ENCODE measurements at places on chromosomes 13 and 19. TPM values are rescaled to one million over a fixed set of nuclear protein-coding genes. Genes with fewer than 3 reads are reported as not detected.

Gene CD22
- total RNA-seq = 0.56 TPM

Gene A1BG
- 18.9 TPM for total RNA-seq

Gene ZNF790
- total RNA-seq = 8.7 TPM

Gene ATP8B3
- total RNA-seq = 0.52 TPM

Gene SSBP4
- 37.4 TPM for total RNA-seq

Gene ZNF177
- total RNA-seq = 1.8 TPM

Gene TLE2
- 66.7 TPM for total RNA-seq

Gene ZNF440
- 5.4 TPM for total RNA-seq

Gene ZNF304
- 12.9 TPM for total RNA-seq

Gene PGLYRP1
- total RNA-seq = not detected

DNA sequence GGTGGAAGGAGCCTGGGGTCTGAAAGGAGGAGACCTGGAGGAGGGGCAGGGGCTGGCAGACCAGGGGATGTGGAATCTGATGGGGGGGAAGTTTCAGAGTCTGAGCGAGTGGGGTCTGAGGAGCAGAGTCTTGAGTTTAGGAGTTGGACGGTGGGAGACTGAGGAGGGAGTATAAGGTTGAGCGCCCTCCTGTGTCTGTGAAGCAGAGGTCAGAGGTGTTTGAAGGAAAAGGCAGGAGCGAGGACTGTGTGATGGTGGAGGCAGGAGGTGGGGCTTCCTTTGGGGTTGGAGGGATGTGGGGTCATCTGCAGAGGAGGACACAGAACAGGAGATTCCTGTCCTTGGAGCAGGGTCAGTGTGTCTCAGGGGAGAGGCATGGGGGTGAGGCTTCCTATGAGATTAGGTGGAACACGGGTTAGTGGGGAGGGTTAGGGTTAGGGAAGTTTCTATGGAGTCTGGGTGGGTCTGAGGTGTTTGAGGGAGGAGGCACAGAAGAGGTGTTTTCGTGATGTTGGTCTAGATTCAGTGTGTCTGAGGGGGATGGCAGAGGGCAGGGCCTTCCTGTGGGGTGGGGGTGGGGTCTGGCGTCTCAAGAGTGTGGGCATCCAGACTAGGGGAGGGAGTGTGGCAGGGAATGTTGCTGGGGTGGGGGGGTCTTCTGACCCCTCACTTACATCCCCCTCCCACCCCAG, 8.3 kb downstream of the RYR1 start:
- DNase-seq = no peak

DNA sequence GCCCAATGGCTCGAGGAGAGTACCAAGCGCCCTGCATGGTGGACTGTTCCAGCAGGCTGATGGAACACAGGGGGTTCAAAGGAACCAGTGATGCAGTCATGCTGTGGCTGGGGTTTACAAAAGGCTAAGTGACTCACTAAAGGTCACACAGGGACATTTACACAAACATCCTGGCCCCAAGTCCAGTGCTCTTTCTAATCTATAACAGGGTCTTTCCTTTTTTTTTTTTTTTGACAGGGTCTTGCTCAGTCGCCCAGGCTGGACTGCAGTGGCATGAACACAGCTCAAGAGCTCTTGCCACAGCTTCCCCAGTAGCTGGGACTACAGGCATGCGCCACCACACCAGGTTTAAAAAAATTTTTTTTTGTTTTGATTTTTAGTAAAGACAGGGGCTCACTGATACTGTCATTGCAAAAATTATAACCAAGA, 2.8 kb upstream of the SLC25A15 start:
- DNase-seq = no peak

DNA sequence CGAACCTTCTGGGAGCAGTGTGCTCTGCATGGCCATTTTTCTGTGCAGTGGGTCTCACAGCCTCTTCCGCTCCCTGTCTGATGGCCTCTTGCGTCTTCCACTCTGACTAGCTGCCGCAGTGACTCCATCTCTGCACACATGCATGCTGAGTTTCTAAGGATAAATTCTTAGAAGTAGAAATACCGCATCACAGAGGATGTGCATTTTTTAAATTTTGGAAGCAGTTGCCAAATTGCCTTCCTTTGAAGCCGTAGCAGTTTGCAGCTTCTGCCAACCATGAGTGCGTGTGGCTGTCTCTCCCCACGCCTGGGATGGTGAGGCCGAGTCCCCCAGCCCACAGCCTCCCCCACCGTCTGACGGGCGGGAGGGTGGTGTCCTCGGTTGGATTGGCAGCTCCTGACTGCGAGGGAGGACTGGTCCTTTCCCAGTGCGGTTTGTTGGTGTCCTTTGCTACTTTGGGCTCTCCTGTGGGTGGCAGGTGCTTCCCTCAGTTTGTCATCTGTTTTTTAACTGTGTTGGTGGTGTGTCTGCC, 9.8 kb downstream of the FZR1 start:
- DNase-seq = no peak

GRCh38 chr19:3096267-3096901, 2.2 kb downstream of the GNA11 start:
- no peak for DNase-seq

DNA sequence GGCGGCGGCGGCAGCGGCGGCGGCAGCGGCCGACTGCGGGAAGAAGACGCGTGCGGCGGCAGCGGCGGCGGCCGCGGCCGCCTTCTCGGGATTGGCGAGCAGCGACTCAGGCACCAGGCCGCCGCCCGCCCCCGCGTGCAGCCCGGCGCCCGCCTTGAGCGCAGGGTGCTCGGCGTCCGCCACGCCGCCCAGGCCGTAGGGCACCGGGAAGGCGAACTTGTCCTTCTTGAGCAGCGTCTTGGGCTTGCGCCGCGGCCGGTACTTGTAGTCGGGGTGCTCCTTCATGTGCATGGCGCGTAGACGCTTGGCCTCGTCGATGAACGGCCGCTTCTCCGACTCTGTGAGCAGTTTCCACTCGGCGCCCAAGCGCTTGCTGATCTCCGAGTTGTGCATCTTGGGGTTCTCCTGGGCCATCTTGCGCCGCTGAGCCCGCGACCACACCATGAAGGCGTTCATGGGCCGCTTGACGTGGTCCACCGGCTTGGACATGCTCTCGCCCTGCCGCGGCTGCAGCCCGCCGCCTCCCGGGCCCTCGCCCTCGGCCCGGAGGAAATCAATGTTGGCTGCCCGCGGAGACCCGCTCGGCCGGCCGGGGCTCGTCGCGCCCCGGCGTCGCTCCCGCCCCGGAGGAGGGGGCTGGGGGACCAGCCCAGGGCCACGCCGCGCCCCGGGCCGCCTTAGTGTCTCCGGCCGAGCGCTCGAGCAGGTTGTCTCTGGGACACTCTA, 621 bp downstream of the SOX21 start:
- DNase-seq = no peak

GRCh38 chr13:110538632-110539031, 22.9 kb downstream of the RAB20 start:
- peak; percentile 75 for DNase-seq

- DNase-seq = no peak
These were observed 270.6 kb downstream of the GPC5 start for GRCh38 chr13:91668866-91669495.

- no peak for DNase-seq
These were observed 539 bp downstream of the ZNF554 start for GRCh38 chr19:2820112-2820702.

DNA sequence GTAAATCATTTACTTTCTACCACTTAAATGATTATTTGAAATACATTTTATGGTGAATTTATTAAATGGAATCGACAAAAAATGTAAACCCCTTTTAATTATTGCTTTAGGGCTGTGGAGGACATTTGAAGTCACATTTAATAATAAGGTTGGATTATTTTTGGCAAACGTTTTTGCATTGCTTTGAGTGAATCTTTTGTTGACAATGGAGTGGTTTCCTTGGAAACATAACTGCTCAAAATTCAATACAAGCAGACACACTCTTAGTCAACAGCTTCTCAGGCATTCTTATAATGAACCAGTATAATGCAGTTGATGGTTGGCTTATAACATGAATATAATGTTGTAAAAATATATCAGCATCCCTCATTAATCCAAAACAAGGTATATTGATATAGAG, 104.7 kb downstream of the DCLK1 start:
- no peak for DNase-seq

DNA sequence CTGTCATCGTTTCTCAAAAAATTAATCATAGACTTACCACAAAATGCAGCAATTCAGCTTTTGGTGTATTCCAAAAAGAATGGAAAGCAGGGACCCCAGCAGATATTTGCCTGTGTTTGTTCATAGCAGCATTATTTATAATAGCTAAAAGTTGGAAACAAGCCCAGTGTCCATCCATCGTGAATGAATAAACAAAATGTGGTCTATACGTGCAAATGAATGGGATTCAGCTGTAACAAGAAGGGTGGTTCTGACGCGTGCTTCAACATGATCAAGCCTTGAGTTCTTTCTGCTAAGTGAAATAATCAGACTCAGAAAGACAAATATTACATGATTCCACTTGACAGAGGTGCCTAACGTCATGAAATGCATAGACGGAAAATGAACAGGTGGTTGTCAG, 36.4 kb downstream of the PSG11 start:
- no peak for DNase-seq

GRCh38 chr13:74438901-74439300, 304.7 kb upstream of the KLF12 start:
- no peak for DNase-seq

DNA sequence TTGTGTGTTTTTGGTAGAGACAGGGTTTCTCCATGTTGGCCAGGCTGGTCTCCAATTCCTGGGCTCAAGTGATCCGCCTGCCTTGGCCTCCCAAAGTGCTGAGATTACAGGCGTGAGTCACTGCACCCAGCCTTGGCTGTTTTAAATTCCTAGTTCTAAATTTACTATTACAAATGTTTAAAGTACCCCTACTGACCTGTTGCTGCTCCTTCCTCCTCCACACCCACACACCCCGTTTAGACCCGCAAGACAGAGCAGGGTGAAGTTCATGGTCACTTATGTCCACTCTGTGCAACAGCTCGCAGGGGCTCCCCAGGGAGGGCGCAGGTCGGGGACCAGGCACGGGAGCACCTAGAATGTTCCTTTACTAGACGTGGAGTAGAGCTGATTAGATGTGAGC, 28.7 kb downstream of the TMEM161A start:
- no peak for DNase-seq

DNA sequence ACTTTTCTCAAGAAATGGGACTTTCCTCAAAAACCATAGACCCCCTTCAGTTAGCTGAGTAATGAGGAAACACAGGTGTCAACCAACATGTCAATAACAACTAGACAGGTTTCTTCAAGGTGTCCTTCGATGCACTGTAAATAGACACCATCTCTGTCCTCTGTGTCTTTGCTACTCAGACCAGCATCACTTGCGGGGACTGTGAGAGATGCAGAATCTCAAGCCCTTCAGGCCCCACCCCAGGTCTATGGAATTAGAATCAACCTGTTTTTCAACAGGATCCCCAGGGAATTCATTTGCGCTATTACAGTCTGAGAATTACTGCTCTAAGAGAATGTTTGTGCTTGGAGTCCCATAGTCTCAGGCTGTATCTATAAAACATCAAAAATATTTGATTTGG, 469.9 kb downstream of the COG6 start:
- DNase-seq = no peak

DNA sequence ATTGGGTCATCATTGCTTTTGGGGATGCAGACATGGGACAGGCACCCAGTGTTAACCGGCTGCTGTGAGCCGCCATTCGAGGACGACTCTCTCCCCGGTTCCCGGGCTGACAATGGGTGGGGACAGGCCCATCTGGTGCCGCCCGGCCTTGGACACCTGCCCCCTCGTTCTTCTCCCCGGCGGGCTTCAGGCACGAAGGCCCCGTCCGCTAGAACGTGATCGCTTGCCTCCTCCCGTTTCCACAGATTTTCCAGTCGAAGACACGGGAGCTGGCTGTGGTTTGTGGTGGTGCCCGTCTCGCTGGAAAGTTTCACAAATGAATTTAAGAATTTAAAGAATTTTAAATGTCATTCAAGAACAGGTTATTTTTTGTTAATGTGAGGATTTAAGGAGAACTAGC, 2.0 kb downstream of the PALM start:
- DNase-seq = peak; percentile 36

- DNase-seq = no peak
These were observed 26.2 kb downstream of the RAP2A start for GRCh38 chr13:97460004-97460775.

GRCh38 chr19:29665826-29666577, 741 bp downstream of the PLEKHF1 start:
- DNase-seq = peak; percentile 73

DNA sequence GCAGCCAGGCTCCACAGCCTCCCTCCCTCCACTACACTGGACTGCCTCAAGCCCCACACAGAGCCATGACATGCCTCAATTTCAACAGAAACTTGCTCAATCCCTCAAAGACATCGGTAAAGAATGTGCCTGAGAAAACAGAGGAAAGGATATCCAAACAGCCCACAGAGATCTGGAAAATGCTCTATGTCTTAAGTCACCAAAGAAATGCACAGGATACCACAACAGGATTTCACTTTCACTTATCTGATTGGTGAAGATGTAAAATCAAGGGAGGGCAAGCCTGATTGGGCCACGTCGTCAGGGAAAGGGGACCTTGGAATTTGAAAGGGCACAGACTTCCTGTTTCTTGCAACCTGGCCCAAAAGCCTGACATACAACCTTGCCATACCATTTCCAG, 14.2 kb downstream of the CACNA1A start:
- DNase-seq = no peak

DNA sequence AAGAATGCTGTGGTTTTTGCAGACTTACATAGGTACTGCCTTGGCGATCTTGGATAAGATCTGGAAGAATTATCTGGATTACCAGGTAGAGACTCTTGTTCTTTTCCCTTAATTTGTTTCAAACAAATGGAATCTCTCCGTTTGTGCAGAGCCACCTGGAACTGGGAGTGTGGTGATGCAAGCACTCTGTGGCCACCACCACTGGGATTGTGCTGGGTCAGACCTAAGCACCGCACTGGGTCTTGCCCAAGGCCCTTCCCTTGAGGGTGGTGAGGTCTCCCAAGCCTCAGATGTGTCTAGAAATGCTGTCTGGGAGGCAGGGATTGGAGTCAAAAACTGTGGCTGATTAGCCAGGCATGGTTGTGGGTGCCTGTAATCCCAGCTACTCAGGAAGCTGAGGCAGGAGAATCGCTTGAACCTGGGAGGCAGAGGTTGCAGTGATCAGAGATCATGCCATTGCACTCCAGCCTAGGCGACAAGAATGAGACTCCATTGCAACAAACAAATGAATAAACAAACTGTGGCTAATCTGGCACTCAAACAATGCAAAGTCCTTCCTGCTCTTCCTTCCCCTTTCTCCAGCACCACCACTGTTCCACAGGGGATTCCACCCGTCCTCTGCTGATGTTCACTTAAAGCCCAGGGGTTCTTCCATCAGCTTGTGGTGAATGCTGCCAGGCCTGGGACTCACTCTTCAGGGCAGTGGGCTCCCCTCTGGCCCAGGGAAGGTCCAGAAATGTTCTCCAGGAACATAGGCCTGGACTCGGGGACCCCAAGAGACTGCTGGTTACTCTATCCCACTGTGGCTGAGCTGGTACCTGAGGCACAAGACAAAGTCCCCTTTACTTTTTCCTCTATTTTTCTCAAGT, 10.8 kb upstream of the CEACAM1 start:
- DNase-seq = no peak

- peak; percentile 42 for DNase-seq
These were observed 8.1 kb downstream of the ALOX5AP start for GRCh38 chr13:30743319-30744055.
